Smooth muscle cell of the brain vasculature (primary cell): ENCODE measurements at places on chromosomes 13 and 19.

GRCh38 chr19:40396886-40397567, 7.0 kb upstream of the HIPK4 start:
- no peak for DNase-seq

GRCh38 chr13:25776722-25777121, 275.1 kb downstream of the SHISA2 start:
- no peak for DNase-seq

DNA sequence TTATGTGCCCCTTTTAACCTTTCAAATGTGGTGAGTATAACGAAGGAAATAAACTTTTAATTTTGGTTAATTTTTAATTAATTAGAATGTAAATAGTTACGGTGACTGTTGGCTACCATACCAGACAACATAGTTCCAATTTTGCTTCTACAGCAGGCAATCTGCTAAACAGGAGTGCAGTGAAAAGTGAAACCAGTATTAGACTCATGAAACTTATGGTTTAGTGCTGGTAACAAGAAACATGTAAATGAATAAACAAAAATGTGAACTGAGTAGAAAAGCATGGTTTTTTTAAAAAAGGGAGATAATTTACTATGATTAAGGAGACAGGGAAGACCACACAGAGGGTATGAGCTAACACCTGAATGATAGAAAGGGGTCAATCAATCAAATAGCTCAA, 478.4 kb downstream of the PCDH9 start:
- no peak for DNase-seq

GRCh38 chr13:33639626-33640080, 178.3 kb upstream of the RFC3 start:
- no peak for DNase-seq

DNA sequence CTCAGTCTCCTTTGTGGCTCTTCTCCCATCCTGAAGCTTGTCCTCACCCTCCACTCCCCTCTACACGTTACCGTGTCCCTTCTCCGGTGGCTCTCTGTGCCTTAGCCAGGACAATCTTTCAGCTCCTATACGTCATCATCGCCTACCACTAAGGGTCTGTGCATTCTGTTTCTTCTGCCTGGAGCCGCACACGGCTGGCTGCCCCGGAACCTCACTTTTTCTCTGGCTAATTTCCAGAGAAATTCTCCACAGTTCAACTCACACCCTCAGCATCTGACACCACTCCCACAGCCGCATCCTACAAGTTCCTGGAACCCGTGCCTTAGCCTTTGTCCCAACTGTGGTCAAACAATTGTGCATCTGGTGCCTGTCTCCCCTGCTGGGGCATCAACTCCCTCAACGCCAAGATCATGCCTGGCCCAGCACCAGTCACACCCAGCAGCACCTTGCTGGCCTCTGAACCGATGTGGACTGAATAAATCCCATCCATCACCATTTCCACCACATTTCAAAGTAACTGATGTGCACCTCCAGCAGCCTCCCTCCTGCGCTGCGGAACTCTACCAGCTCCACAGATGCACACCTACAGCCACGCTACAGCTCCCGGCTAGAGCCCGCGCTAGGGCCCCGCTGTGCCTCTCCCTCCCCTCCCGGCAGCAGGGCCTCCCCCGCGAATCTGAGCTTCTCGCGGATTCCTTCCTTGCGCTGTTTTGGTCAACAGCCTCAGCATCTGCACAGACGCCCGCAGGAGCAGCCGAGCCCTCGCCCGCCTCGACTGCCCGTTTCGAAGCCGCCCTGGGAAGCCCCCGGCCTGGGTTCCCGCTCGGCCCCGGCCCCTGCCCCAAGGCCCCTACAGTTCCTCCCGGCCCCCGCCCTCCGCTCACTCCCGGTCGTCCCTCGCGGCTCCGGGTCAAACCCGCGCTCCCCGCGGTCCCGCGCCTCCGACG, 689 bp downstream of the DCUN1D2 start:
- DNase-seq: no peak

DNA sequence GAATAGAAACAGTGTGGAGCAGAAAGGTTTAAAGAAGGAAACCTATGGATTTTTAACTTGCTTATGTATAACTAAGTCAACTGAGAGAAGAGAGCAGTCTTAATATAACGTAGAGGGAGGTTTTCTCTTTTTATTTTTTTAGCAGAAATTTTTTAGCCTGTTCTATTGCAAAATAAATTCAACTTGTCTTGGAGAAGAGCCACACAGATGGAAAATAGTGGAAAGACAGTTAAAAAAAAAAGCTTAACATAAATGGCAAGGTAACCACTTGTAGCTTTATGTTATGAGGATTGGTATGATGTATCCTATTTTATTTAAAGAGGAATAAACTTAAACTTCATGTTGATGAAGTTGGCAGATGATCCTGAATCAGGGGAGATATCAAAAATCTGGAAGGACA, 312.4 kb downstream of the SHISA2 start:
- DNase-seq: no peak

- no peak for DNase-seq
Measured at GRCh38 chr19:38321646-38322196, 2.1 kb downstream of the KCNK6 start.

DNA sequence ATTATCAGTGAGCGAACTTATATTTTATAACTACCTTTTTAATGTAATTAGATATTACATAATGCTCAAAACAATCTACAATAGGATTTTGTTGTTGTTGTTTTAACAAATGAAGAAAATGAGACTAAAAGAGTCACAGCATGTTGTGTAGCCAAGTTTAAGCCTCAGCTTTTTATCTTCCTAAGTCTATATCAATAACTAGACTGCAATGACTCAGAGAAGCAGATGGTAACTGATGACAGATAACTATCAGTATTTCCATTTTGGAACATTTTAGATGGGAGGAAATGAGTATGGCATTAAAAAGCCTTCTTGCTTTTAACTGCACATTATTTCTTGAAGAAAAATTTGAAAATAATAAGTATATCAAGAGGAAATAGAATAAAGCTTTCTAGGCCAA, 825.2 kb downstream of the SLITRK1 start:
- DNase-seq: no peak

DNA sequence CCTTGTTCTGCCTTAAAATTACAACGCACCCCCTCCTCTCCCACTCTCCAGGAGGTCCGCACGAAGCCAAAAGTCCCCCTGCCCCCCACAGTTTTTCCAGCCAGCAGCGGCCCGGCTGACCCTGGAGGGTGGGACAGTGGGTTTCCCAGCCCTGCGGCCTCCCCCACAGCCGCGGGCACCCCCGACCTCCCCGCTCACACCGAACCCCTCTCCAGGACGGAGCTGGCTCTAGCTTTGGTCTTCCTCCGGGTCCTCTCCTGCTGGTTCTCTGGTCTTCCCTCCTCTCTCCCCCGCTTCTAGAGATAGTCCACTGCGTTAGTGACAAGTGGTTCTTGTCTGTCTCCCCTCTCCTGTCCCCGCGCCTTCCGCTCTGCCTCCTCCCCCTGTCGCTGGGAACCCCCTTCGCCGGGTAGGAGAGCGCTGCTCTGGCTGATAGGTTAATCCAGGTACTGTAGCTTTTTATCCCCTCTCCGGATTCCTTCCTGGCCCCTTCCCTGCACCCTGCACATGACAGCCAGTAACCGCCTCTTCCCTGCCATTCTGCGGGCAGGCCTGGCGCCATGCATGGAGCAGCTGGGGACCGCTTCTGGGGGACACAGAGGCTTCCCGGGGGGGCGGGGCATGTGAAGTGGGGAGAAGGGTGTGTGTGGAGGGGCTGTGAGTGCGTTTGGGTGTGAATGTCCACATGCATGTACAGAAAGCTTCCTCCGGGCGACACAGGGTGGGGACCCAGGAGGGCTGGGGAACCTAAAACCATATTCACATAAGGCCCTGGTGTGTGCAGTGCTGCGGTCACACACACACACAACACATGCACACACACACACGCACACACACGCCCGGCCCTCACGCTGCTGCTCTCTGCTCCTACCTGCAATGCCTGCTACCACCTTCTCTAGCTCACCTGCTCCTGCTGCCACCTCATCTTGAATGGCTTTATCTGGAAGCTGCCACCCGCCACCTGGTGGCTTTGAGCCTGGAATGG, 17.2 kb downstream of the PRR36 start:
- DNase-seq: no peak

GRCh38 chr13:97101912-97102708, 107.8 kb upstream of the OXGR1 start:
- no peak for DNase-seq

GRCh38 chr13:23617551-23618024, 47.4 kb downstream of the TNFRSF19 start:
- DNase-seq: no peak

GRCh38 chr19:4969772-4970531, 1.0 kb downstream of the KDM4B start:
- no peak for DNase-seq
